Posterior vena cava (tissue), 2 donors: ENCODE measurements at places on chromosomes 1 and 21. TPM values are rescaled to one million over a fixed set of nuclear protein-coding genes. Genes with fewer than 3 reads are reported as not detected.

The ESRRG gene
- not detected for total RNA-seq

The RAD54L gene
- total RNA-seq, result 0.67 TPM

The ANKRD34A gene
- total RNA-seq, result 2.3 TPM

DNA sequence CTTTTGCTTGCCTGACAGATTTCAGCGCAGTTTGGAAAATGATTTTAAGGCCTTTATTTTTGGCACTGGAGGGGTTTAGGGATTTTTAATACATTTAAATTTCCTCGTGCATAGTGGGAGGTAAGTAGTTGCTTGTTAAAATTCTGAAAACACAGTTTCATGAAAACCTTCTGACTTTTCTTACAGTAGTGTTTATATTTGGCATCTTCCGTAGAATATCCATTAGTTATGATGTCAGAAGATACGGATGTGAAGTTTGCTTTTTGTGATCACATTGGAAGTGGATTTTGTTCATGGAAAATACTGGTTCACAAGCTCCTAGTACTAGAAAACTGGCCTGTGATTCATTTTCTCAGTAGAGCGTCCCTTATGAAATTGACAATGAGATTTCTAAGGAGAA lies 1.3 kb downstream of the RABGAP1L start:
- no peak for DNase-seq
